ENCODE measurements at places on chromosomes 5 and 9.

DNA sequence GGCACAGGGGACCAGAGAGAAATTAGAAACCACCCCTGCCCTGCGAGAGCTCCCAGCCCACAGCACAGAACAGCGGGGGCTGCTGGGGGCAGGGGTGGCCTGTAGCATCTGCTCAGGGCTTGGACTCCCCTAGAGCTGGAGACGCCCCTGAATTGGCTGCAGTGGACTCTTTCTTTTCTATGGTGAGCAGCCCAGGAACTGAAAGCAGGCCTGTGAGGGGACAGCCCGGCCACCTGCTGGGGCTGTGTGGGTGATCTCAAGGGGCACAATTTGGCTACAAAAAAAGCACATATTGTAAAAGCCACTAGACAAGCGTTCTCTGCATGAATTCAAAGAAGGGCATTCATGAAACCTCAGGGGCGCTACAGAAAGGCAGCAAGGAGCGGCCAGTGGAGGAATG, 57.5 kb upstream of the ICE1 start:
- no peak for DNase-seq

DNA sequence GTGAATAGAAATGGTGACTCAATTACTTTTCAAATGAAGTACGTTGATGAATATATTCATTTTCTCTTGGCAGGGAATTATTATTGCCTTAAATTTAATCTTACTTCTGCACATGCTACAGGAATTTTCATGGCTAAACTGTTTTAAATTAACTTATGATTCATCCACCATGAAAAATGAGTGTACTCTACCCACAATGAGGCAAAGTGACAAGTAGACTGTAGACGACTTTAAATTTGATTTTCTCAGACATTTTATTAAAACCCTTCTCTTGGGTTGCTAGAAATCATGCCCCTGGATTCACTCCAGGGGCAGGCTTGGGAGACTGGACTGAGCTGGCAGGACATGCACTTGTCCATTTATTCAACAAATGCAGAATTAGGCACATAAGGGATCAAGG, 23.5 kb upstream of the ERAP2 start:
- DNase-seq = no peak

GRCh38 chr5:141640698-141641097, 3.9 kb downstream of the RELL2 start:
- DNase-seq = no peak

- no peak for DNase-seq
Observed at GRCh38 chr5:156715287-156715686, 134.8 kb upstream of the PPP1R2B start.

DNA sequence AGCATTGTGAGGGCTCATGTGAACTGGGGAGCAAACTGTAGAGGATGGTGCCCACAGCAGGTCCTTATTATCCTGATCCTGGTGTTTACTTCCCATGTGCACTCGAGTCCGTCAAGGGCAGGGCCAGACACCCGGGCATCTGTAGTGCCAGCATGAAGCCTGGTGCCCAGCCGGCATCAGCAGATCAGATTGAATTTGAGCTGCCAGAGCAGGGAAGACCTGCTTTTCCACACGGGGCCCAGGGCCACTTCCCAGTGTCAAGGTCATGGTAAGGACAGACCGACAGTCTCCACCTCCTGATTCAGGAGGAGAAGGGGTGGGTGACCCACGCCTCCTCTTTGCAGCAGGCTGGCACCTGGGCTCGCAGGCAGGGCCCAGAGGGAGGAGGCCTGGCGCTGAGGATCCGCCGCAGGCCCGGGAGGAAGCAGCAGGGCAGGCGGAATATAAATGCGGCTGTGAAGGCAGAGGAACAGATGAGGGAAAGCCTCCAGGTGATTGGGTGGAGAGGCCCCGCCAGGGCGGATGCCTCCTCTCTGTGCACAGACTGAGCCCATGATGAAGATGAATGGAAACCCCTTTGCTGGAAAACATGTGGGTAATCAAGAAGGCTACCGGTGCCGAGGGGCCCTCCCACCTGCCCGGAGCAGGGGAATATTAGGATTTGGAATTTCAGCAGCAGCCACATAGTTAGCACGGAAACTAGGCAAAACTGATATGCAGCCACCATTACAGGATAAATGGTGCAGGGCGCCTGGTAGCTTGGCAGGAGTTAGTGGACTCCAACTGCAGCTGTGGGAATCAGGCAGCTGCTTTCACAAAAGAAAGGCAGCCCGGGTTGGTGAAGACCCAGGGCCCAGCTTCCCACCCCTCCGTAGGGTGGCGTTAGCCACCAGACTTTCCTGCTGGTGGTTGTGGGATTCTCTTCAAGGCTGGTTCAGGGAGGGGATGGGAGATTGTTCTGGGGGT, 114.9 kb downstream of the GAPVD1 start:
- DNase-seq = no peak

GRCh38 chr5:43203373-43203772, 11.3 kb downstream of the NIM1K start:
- no peak for DNase-seq

GRCh38 chr5:82405161-82405560, 127.0 kb upstream of the RPS23 start:
- DNase-seq = no peak

- DNase-seq = no peak
Observed at GRCh38 chr9:14423815-14424261, 109.9 kb upstream of the NFIB start.

- DNase-seq = no peak
Observed at GRCh38 chr9:109246533-109246932, 74.3 kb downstream of the EPB41L4B start.

DNA sequence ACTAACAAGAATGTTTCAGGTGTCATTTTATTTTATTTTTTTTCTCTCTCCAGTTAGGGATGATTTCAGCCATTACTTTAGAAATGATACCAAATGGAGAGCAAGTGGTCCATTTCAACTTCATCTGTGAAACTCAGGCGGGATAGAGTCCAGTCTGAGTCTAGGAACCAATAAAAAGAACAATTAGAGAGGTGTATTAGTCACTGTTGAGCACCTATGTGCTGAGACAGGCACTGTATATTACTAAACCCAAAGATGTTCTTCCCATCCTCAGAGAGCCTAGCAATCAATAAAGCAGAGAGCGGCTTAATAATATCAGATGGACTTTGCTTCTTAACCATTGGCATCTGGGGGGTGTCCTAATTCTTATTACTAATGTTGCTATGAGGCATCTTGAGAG, 410.3 kb upstream of the SLC24A2 start:
- no peak for DNase-seq

DNA sequence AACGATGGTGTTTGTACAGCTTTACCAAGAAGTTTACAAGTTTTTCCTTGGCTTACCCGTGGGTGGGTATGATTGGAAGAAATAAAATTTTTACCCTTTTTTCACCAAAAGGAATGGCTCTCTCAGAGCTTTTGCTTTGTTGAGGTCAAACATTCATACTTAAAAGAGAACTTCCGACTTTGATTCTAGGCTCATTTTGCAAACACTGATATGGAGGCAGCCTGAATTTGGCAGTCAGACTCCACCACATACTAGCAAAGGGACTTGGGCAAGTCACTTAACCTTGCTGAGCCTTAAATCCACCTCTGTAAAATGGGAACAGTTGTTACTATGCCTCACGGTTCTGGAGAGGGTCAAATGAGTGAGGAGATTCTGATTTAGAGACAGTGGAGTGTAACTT, 153.5 kb downstream of the PRKACG start:
- DNase-seq = no peak

- no peak for DNase-seq
Observed at GRCh38 chr9:136955943-136956335, 3.9 kb downstream of the LCN12 start.

GRCh38 chr5:154365823-154366222, 80.0 kb upstream of the SAP30L start:
- DNase-seq = no peak

DNA sequence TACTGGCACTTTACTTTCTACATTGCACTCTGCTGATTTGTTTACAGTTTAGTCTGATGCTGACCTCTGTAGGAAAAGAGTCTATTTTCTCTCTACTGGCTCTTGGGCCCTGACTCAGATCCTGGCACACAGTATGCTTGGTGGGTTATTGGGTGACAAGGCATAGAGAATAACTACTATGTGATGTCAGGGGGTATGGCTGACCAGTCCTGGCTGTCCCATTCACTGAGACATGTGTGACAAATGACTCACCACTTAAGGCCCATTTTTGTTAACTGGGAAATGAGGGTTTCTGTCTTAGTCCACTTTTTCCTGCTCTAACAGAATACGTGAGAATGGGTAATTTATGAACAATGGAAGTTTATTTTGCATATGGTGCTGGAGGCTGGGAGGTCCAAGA, 66.4 kb downstream of the DAPK1 start:
- no peak for DNase-seq

DNA sequence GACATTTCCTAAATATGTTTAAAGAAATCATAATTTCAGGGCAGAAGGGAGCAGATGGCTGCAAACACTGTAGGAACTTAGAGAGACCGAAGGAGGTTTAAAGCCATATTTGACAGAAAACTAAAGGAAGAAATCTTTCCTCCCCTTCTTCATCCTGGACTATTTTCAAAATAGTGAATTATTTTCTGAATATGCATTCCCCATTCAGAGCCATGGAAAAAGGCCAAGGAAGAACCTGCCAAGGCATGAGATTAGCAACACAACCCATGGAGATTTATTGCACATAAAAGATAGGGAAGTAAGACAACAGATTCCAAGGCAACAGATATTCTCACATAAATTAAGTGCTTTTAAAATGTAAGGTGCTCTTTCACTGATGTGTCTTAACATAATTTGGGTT, 233.3 kb upstream of the ADAMTS16 start:
- no peak for DNase-seq

- DNase-seq = peak; percentile 13
Observed at GRCh38 chr5:60794691-60795090, 49.4 kb downstream of the ELOVL7 start.

DNA sequence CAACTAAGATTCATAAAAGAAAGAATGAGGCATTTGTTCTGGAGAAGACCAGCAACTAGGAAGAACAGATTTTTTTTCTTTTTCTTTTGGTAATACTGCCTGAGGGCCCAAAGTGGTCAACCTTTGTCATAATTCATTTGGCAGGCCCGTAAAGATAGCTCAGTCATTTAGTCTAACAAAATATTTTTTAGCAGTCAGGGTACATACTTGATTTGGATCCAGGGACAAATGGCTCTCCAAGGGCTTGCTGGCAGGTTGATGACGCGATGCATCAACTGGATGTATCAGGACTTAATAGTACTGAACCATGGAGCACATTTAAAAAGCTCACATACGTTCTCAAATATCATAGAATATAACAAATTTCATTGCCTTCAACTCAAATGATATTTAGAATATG, 203.4 kb upstream of the ZNF608 start:
- DNase-seq = no peak

DNA sequence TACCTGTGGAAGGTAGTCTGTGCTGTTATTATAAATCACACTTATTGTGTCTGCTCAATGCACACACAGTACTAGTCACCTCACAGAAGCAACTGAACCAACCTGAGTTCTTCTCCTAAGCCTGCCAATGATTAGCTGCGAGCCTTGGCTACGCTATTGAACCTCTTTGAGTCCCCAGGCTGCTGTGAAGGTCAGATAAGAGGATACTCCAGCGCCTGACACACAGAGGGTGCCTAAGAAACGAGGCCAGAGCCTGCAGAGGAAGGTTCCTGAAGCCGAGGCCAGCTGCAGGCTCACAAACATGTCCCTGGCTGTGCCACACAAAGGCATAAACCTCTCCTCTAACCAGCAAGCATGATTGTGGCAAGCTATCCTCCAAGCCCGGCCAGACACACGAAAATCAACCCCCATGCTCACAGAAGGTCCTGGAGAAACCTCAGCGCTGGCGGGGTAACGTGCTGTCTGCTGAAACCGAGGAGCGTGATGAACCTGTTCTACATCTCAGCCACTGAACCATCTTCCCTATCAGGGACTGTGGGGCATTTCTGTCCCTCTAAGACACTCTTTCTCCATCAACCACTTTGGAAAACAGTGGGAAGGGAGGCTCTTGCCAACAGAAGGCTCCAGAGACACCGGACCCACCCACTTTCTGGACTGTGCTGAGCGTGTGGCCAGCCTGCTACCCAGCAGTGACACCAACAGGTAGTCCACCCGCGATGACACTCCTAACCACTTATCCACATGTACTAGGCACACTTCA, 53.2 kb upstream of the SLC25A51 start:
- DNase-seq = no peak

GRCh38 chr5:51604324-51604723, 221.1 kb downstream of the ISL1 start:
- DNase-seq = no peak

GRCh38 chr5:38341056-38341455, 82.7 kb downstream of the EGFLAM start:
- no peak for DNase-seq

- peak; percentile 56 for DNase-seq
Observed at GRCh38 chr5:150489360-150490295, 18.3 kb upstream of the NDST1 start.

DNA sequence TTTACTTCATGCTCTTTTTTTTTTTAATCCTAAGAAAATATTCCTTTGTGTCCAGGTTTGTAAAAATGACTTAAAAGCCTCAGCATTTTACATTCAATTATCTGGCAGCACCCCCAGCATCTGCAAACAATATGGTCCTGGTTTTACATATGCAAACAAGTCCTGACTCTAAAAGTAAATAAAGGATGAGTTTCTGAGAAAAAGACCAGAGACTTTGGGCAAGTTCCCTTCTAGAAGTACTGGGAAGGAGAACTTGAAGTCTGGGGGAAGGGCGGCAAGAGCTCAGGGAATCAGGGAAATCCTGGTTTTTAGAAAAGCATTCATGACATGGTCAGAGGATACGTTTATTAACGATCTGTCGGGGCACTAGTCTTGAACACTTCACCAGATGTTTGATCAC, 25.8 kb downstream of the COL23A1 start:
- peak; percentile 58 for DNase-seq

GRCh38 chr9:28868228-28868990, 1295.1 kb upstream of the C9orf72 start:
- no peak for DNase-seq

GRCh38 chr5:14735944-14736343, 71.4 kb downstream of the OTULIN start:
- DNase-seq = no peak

- DNase-seq = no peak
Observed at GRCh38 chr9:127847178-127847510, 7.3 kb downstream of the ENG start.

GRCh38 chr5:4192111-4192510, 596.5 kb downstream of the IRX1 start:
- DNase-seq = no peak

DNA sequence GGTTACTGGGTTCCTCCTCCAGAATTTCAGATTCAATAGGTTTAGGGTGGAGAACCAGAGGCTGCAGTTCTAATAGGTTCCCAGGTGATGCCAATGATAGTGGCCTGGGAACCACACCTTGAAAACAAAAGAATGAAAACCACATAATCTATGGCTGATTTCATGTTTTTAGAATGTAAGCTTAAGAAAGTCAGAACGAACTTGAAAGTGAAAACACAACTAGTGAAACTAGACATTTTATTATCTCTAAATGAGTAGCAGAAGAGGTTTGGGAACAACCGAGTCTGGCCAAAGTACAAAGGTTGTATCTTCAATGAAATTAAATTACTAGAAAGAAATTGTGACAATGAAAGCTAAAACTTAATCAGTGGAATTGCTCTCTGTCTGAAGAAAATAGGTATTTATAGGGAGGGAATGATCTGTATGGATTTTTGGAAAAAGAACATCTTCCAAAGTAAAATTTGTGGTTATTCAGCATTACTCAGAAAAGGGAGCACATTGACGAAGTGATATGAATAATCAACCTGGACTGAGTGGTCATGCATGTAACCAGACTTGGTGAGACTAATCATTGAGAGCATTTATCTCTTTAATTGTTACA, 24.9 kb upstream of the CEP120 start:
- no peak for DNase-seq

- no peak for DNase-seq
Observed at GRCh38 chr9:109901201-109901600, 121.2 kb downstream of the PALM2AKAP2 start.

GRCh38 chr9:136147890-136148714, 29.4 kb upstream of the TMEM250 start:
- DNase-seq = peak; percentile 87
